ENCODE measurements at places on chromosomes 12 and 14. TPM values are rescaled to one million over a fixed set of nuclear protein-coding genes. Genes with fewer than 3 reads are reported as not detected.

DNA sequence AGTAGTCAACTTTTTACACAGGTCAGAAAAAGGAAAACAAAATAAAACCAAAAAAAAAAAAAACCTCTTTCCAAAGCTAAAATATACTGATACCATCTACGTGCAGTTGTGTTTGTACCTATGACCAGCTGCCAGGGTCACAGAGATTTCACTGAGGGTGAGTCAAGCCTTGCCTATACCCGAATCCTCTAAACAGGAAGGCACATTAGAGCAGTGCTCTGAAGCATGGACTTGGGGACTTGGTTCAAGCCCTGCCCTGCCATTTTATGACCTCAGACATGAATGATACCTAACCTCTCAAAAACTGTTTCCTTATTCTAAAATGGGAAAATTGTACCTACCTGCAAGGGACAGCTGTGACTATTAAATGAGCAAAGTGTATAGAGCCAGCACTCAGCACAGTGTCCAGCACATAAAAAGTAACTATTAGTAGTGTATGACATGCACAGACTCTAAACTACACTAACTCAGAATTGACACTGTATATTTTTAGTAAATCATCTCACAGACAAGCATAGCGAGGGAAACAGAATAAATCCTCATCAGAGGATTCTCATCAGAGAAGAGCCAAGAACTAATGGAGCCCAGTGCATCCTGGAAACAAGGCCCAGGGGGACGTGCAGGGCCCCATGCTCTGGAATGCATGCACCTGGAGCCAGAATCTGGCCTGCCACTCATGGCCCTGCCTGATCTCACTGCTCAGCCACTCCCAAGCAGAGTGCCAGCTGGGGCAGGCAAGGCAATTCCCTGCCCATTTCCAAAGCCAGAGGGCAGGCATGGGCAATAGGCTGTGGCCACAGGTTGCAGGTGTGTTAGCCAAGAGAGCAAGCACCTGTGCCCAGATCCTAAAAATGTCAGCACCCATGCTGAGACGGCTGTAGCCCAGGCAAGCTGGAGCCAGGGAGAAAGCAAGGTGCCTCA is 57.0 kb downstream of the NT5DC3 start:
- no peak overlapping the region for H3K27ac ChIP-seq
- H3K4me1 ChIP-seq = no peaks in the 10 kb centered on the region
- no peaks in the 10 kb centered on the region for H3K27me3 ChIP-seq

DNA sequence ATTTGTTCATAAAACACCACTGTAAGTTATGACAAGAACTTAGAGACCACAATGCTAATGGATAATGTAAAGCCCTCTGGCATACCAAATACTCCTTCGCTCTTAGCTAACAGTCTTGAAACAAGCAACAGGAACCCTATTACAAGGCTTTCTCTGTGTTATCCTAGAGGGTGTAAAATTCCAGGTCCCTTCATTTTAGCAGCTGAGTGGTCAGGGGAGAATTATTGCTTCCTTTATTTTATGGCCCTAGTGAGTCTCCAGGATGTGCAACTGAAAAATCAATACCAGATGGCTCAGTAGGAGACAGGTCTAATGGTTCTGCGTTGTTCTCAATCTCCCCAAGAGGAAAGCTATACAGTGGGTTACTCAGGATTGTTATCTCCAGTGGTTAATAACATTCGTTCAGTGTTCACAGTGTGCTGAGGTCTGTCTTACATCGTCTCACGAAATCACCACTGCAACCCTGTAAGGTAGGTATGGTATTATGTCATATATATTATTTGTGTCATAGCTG is 172.7 kb upstream of the CNOT2 start:
- H3K4me1 ChIP-seq = no peaks in the 10 kb centered on the region
- H3K36me3 ChIP-seq = no peaks in the 10 kb centered on the region
- no peaks in the 10 kb centered on the region for H3K27me3 ChIP-seq
- H3K4me3 ChIP-seq = no peak overlapping the region
- H3K27ac ChIP-seq = no peak overlapping the region

DNA sequence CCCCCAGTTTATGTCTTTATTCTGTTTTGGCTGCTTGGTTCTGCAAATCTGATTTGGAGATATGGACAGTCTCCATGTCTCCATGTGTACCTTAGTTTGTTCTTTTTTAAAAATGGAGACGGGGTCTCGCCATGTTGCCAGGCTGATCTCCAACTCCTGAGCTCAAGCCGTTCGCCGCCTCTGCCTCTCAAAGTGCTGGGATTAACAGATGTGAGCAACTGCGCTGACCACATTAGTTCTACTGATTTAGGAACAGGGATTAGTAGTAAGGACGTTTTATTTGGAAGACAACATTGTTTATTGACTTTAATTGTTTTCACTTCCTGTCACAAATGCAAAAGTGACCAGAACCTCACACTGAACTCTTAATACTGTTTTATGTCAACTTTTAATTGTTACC is 14.7 kb downstream of the AEBP2 start:
- no peaks in the 10 kb centered on the region for H3K27me3 ChIP-seq
- no peak overlapping the region for H3K27ac ChIP-seq
- H3K4me1 ChIP-seq = 0 out of 2 replicates have a peak, but pooled peaks cover 9% of the 10 kb centered on the region
- no peak for DNase-seq
- no peaks in the 10 kb centered on the region for H3K36me3 ChIP-seq

- no peak for DNase-seq
- H3K36me3 ChIP-seq = no peaks in the 10 kb centered on the region
- H3K27me3 ChIP-seq = no peaks in the 10 kb centered on the region
- H3K4me1 ChIP-seq = no peaks in the 10 kb centered on the region
These were observed 9.4 kb downstream of the PARP11 start for GRCh38 chr12:3863756-3864155.

ACVRL1 gene
- 114 TPM for total RNA-seq

FLRT2 gene
- total RNA-seq = 94.1 TPM

Measured in GM23248 (cell line).